G401 (cell line): ENCODE measurements at places on chromosomes 13 and 19. TPM values are rescaled to one million over a fixed set of nuclear protein-coding genes. Genes with fewer than 3 reads are reported as not detected.
A peak's percentile ranks its signal among the peaks of the same experiment; 100 is the strongest.

DNA sequence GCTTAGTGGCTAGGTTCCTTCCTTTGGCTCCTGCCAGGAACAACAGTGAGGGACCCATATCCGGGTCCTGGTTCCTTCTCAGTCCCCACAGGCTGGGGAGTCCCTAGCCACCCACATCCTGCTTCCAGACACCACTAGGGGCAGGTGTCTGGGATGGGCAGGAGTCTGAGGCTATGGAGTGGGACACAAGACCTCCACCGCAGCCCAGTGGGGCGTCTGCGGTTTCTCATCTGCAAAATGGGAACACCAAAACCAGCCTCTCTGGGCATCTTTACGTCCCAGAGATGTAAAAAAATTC, 879 bp upstream of the FCGBP start:
- DNase-seq = no peak

Gene CGB1
- not detected in 2 replicates for total RNA-seq

- DNase-seq = no peak
Measured at GRCh38 chr13:73417012-73417615, 358.3 kb downstream of the KLF5 start.

GRCh38 chr19:29810504-29810871, 1.3 kb upstream of the CCNE1 start:
- peak; percentile 78 for DNase-seq

Gene SELENOV
- 4.1 and 27.2 TPM in 2 replicates for total RNA-seq

DNA sequence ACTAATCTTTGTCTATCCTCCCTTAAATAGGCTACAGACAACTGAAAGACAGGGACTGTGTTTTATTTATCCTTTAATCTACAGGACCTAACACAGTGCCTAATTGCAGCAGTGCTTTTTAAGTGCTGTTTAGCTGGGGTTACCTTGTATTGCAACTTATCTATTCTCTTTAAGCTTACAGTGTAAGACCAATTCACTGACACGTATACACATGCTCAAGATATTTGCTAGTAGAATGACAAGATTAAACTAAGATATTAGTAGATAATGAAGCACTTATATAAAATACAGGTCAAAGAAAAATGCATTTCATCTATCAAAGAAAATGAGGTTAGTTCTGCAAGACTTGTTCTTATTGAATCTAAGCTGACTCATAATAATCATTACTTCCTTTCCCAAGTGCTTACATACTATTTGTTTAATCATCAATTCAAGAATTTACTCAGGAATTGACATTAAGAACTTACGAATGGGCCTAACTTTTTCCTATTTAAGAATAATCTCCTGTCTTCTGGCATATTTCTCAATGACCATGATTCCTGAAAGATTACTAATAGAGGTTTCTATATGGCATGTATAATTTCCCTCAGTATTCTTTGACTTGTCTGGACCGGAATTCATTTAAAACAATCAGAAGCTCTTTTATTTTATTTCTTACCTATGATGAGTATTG, 75.8 kb upstream of the MAB21L1 start:
- DNase-seq = no peak

DNA sequence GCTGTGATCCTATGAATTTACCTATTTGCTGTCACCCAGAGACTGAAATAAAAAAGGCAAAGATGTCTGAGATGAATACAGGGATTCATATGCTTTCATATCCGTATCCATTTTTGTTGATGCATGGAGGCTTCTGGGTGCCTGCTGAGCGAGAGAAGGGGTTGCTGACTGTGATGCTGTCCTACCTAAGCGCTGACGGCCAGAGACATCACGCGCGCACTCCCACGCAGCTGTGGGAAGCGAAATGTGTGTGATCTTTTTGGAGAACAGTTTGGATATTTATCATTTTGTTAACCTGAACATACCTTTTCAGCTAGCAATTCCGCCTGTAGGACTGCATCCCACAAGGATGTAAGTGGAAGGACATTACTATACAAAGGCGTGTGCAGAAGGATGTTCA, 23.9 kb downstream of the TSHZ3 start:
- no peak for DNase-seq
